ENCODE measurements at places on chromosomes 12 and 14.

DNA sequence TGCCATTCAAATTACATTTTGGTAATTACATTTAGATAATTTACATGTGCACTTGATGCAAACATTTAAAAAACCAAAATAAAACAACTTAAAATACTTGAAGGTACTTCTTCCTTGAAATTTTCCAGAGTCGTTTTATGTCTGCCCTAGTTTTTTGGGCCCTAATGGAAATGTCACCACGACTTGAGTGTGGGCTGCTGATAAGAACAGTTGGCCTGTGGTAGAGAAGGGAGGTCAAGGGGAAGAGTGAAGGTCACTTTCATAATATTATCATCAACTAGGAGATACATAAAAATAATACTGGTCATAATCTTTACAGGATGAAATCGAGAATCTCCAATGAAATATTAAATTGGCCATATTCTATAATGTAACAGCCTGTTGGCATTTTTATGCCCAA lies 23.1 kb downstream of the ZDHHC17 start:
- no peak for DNase-seq

GRCh38 chr12:131387281-131388163 lies 323.4 kb upstream of the SFSWAP start:
- no peak for DNase-seq

DNA sequence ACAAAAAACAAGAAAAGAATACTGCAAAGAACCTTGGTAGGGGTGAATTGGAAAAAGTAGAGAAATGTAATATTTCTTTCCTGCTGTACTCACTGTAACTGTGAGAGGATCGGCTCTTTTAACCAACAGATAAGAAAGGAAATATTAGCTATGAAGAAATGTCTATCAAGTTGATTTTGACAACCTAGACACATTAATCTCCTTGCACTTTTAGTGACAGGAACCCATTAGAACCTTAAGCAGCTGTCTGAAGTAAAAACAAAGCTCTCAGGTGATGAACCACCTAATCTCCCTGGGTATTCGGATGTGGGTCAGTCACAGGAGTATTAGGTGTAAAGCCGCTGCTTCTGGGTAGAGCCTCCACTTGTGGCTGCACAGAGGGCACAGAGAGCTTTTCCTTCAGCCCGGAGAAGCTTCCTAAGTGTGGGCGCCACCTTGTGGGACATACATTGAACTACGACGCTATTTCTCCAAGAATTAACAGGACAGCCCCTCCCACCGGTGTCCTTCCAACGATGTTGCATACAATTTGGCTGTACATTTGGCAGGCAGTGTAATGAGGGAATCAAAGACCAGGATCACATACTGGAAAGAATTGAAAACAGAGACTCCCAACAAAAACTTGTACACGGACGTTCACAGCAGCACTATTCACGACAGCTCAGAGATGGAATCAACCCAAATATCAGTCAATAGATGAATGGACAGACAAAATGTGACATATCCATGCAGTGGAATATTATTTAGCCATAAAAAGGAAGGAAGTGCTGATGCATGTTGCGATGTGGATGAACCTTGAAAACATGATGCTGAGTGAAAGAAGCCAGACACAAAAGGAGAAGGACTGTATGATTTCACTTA lies 28.9 kb upstream of the MAPKAPK5 start:
- peak; percentile 59 for DNase-seq

- DNase-seq = no peak
Measured at GRCh38 chr14:55043528-55043927, 7.9 kb upstream of the MAPK1IP1L start.

DNA sequence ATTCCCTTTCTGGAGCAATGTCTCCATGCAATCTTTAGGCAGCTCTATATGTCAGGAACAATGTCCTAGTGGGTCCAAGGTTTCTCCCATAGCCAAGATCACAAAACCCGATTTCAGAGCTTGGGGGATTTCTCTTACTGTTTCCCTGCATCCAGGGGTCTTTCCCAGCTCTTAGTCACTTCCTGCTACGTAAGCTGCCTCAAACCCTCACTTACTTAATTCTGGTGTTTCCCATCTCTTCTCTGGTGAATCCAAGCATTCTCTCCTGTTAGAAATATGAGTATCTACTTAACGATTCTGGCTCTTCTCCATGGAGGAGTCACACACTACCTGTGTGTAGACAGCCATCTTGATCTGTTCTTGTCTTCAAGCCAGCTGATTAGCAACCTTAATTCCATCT lies 80.0 kb downstream of the IFNG-AS1 start:
- DNase-seq = no peak

DNA sequence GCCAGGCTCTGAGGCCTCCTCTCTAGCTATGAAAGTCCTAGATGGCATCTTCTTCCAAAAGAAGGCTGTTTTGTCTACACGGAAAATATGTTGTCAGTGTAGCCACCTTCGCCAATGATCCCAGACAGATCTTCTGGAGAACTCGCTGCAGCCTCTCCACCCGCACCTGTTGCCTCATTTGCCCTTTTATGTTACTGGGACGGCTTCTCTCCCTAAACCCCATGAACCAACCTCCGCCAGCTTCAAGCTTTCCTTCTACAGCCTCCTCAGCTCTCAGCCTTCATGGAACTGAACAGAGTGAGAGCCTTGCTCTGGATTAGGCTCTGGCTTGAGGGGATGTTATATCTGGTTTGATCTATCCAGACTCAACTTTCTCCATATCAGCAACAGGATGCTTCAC lies 10.8 kb downstream of the P2RX2 start:
- no peak for DNase-seq

DNA sequence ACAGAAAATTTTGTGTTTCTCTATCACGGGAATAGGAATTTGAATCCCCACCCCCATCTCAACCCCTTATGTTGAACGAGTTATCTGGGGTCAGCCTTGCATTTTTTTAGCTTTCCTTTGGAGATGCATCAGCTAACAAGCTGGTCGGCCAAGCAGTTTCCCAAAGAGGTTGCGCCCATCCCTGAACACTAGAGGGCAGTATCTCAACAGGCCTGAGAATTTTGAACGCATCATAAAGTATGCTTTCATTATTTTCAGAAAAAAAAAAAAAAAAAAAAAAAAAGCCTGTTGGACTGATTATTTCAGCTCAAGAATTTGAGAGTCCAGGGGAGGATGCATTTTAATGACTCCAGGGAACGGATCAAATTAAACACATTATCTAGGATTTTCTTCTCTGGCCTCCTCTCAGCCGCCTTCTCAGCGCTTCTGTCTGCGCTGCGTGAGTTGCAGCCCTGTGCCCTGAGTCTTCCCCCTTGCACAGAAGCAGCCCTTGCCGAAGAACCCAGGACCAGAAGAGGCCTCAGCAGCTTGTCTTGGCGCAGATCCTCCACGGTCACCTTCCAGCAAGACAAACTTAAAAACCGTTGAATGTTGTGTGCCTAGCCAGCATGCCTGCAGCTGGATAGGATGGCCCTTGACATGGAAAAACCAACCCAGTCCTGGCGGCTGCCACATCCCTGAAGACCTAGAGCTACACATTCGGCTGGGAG lies 76.6 kb upstream of the GZMB start:
- DNase-seq = peak; percentile 32

GRCh38 chr12:46266382-46266791 lies 2.5 kb downstream of the SLC38A1 start:
- DNase-seq = peak; percentile 63

- no peak for DNase-seq
Measured at GRCh38 chr12:33602515-33602914, 162.9 kb upstream of the SYT10 start.

GRCh38 chr14:54698966-54699530 lies 132.1 kb downstream of the SAMD4A start:
- DNase-seq = no peak

DNA sequence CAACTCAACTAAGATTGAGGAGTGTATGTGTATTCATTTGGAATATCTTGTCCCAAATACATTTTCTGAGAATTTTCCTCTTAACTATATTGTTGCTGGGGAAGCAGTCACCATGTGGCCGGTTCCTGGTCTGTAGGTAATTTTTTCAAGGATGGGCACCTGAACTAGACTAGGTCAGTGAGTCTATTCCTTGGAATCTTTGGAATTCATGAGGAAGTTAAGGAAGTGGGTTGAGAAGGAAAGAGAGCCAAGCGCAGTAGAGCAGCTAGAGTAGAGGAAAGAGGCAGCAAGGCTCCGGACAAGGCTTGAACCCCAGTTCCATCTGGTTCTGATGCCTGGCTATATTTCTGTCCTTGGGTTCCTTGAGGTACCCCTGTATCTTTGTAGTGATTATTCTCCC lies 183.7 kb downstream of the DACT1 start:
- no peak for DNase-seq

DNA sequence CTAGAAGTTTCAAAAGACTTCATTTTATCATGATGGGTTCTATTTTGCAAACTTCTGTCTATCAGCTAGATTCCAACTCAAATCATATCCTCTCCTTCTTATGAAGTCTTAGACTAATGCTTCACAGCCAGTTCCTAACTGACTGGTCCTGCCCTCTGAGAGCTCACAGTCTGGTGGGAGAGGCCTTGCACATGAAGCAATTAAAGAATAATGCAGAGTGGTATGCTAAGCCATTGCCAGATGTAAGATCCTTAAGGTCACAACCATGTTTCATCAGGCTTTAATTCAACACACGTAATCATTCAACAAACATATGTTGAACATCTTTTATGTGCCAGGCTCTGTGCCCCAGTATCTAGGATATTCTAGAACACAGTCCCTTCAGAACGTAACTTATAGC lies 125.8 kb upstream of the TMPO start:
- DNase-seq = no peak

DNA sequence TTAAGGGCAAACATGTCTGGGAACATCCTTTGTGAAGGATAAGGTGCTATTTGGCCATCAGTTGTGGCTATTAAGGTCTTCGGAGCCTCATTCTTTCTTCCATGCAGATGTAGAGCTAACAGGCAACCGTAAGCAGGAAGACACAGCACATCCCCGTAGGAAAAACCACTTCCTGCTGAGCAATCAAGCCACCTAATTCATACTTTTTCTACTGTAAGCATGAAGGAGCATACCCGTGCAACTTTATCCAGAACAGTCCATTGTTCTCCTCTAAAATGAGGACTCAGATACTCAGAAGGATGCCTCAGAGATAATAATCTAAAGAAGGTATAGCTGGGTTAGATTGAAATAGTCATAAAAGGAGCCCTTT lies 232.0 kb downstream of the PPM1H start:
- no peak for DNase-seq

- DNase-seq = no peak
Measured at GRCh38 chr12:130744274-130744673, 28.2 kb upstream of the RIMBP2 start.

- DNase-seq = no peak
Measured at GRCh38 chr12:104433061-104433460, 23.7 kb upstream of the CHST11 start.

DNA sequence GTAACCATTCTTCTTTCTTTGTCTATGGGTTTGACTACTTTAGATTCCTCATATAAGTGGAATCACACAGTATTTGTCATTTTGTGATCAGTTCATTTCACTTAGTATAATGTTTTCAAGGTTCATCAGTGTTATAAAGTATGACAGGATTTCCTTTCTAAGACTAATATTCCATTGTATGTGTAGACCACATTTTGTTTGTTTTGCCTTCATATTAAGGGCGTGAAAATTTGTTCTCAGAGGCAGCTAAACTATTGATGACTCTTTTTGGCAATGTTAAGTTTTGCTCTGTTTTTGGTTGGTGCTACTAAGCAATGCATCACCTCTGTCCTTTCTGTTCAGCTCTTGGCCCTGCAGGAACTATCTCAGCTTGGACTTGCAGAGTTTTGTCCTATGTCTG lies 1.7 kb upstream of the KLRG1 start:
- DNase-seq = no peak

DNA sequence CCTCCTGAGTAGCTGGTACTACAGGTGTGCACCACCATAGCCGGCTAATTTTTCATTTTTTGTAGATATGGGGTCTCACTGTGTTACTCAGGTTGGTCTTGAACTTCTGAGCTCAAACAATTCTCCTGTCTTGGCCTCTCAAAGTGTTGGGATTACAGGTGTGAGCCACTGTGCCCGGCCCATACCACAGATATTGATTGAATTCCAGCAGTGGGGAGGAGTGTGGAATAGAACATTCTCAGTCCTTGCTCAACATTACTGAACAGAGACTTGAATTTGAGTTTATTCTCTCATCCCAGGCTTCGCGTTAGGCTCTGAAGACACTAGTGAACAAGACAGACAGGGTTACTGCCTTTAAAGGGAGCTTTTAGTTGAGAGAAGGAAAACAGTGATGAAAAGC lies 39.6 kb downstream of the PTPN11 start:
- DNase-seq = no peak

GRCh38 chr14:24094841-24095270 lies 745 bp downstream of the PCK2 start:
- no peak for DNase-seq

DNA sequence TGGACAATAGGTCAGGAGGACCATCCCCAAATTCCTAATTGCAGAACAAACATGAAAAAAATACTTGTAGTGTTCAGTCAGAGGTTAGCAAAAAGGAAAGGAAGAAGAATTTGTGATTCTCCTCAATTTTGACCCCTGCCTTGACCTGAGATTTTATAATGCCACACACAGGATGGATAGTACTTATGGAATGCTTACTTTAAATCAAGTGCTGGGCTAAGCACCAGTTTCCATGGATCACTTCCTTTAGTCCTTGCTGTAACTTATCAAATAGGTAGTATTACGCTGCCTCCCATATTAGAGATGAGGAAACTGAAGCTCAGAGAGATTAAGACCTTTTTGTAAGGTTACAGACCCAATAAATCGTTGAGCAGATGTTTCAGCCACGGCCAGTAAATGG lies 81.2 kb upstream of the OVCH1 start:
- no peak for DNase-seq

DNA sequence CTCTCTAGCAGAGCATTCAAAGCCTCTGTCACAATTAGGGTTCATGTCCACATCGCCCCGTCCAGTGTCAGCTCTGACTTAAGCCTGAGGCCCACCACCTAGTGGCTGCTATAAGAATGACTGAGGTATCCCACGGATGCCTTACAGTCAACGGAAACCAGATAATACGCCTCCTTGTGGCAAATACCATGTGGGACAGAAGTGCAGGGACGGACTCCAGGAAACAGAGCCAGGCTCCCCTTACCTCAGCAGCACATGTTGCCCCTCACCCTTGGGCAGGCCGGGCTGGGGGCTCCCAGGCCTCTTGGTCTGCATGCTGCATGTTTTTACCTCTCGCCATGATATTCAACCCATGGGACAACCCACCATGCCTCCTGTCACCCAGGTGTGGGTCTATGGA lies 86.3 kb downstream of the VWF start:
- no peak for DNase-seq

- no peak for DNase-seq
Measured at GRCh38 chr12:21169878-21170472, 39.0 kb downstream of the SLCO1B1 start.

DNA sequence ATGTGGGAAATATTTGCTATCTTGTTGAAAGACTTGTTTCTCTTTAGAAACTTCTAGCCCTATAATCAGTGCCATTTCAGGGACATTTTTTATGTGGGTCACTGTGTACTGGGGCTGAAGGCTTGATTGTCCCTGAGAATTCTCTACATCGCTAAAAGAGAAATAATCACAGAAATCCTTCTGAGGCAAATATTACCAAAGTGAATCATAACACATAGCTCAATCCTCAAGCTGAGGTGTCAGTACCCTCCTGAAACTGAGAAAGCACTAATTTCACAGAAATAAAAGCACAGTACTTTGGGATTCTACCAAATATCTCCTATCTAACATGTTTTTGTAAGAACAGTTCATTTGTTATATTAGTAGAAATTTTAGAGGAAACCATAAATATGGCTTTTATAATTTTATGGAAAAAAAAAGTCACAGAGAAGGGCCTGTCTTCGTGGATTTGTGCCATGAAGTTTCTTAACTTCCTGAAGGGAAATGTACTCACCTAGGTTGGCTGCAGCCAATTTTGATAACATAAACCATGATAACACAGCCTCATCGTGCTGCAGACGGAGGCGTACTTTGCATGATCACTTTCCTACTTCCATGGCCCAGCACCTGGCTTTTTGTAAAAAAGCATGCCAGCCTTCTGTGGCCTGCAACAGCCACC lies 163.7 kb upstream of the HIF1A start:
- DNase-seq = no peak
